ENCODE measurements at places on chromosomes 1 and 21.

DNA sequence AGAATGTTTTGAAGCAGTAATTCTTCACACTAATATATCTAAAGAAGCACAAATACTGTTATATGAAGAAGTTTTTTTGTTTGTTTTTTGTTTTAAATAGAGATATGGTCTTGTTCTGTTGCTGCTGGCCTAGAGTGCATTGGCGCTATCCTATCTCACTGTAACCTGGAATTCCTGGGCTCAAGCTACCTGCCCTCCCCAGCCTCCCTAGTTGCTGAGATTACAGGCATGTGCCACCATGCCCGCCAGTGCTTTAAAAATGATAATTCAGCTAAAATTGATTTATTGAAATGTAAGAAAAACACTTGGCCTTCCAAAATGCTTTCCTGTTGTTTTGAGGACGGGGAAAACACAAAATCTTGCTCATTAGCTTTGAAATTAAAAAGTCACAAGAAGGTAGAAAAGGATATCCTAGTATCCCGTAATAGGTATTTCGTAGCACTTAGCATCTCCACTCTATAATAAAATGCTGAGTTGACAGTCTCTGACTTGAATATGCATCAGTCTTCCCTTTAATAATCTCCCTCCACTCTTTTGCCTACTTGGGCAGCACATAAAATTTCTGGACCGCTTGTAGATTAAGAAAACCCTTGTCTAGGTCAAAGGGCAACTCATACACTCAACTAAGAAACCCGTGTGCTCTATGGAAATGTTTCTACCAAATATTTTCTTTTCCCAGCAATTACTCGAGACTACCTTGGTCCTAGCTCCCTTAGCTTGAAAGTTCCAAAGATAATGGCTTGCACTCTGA is 1.3 kb downstream of the SCYL3 start:
- DNase-seq = no peak

DNA sequence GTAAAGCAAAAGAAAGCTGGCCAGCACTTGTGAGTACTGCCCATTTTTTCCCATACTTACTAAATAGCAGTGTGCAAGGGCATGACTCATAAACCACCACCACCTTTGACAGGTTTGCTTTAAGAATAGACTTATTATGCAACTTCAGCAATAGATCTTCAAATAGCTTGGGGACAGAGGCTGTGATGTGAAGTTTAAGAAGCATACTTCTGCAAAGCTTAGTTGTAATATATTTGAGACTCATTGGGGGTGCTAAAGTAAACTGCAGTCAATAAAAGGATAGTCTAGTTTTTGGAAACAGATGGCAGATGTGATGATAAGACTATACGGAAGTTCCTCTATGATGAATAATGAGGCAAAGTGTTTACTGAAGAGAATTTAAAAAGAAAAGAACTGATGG is 210.0 kb downstream of the PLA2G4A start:
- DNase-seq = no peak

DNA sequence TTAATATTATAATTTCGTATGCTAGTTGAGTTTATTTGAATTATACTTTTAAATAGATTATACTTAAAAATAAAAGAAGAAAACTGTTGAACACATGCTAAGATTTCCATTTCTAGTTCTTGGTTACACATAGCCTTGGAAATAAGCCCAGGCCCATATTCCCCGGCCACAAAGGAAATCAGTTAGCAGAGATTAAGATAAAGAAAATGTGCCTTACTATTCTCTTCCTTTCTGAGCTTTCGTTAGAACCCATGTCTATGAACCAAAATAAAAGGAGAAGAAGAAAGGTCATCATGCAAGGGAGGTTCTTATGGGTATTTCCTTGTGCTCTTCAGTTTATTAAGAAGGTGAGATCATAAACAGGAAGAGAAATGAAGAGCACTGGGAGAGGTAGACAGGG is 32.3 kb upstream of the CRP start:
- DNase-seq = no peak

DNA sequence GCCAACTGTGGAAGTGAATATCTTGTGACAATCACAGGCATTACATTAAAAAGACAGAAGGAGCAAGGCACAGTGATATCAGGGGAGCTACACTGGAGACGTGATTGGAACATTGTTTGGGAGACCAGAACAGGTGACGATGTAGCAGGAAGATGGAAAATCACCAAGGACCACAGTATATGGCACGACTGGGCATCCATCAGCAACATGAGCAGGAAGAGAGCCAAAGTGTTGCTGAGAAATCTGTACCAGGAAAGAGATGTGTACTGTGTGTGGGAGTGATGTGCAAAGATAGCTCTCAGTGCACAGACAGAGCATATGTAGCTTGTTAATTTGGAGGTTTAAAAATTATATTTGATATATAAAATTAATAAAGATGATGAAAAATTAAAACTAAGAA is 790.6 kb upstream of the ADGRL2 start:
- no peak for DNase-seq

DNA sequence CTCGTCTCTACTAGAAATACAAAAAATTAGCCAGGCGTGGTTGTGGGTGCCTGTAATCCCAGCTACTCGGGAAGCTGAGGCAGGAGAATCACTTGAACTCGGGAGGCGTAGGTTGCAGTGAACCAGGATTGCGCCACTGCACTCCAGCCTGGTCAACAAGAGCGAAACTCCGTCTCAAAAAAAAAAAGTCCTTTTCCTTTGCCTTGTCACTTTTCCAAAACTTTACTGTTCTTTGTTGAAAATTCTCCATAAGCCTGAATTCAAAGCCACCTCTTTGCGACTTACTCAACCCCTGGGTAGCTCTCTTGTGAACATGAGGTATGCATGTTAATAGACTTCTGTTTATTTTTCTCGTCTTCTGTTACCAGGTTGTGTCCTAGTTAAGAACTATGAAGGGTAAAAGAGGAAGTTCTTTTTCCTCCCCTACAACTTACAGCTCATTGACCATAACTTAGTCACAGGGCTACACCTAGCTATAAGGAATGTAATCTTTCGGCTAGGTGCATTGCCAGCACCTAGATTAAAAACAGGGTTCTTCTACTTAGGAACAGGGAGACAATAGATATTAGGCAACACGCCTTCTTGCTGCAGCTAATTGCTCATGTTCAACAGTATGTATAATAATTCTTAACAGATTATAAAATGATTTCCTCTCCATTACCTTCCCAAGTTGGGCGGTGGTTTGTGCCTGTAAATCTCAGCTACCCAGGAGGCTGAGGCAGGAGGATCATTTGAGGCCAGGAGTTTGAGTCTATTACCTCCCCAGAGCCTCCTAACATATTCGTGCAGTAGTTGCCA is 40.9 kb downstream of the PTAFR start:
- DNase-seq = no peak

- no peak for DNase-seq
Measured at GRCh38 chr1:54490361-54491248, 57.4 kb upstream of the ACOT11 start.

DNA sequence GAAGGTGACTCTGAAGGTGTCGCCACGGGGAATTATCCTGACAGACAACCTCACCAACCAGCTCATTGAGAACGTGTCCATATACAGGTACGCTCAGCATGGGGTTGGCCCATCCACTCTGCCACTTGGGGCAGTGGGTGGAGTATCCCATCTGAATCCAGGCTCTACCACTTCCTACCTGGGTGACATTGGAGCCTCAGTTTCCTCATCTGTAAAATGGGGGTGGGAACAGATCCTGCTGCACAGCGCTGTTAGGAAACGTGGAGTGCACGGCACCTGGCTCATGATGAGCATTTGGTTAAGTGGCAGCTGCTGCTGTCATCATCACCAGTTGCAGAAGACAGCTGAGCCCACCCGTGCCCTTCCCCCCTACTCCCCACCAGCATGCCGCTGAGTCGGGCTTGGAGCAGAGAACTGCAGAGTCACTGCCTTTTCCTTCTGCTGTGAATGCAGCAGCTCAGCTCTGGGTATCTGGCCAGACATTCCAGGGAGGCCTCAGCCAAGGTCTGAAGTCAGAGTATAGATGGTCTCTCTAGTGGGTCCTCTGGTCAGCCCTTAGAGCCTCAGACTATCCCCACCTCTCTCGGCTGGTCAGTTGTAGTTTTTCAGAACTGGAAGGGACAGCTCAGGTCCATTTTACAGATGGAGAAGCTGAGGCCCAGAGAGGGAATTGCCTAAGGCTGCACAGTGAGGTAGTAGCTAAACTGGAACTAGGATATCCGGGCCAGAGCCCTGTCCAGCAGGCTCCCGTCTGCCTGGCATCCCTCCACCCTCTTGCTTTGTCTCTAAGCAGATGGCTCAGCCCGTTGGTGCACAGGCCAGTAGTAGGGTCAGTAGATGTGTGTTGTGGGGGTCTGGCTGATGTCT is 11.7 kb downstream of the LDLRAP1 start:
- DNase-seq = no peak

DNA sequence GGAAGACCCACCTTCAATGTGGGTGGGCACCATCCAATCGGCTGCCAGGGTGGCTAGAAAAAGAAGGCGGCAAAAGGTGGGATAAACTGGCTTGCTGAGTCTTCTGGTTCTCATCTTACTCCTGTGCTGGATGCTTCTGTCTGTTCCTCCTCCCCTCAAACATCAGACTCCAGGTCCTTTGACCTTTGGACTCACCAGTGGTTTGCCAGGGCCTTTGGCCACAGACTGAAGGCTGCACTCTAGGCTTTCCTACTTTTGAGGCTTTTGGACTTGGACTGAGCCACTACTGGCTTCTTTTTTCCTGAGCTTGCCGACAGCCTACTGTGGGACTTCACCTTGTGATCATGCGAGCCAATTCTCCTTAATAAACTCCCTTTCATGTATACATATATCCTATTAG is 55.9 kb downstream of the VCAM1 start:
- DNase-seq = no peak

DNA sequence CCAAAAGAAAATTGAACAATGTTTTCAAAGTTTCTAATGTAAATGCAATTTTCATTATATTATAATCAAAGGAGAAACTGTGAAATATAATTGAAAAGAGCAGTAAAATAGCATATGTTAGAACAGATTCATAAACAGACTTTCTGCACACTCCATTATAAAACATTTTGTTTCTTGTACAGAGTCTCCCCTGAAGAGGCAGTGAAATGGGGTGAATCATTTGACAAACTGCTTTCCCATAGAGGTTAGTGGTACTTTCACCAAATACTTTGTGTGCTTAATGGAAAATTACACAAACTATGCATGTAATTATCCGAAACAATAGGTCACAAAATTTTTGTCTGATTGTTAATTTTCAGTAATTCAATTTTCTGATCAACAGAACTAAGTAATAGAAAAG is 1.9 kb downstream of the RGS18 start:
- DNase-seq = no peak

DNA sequence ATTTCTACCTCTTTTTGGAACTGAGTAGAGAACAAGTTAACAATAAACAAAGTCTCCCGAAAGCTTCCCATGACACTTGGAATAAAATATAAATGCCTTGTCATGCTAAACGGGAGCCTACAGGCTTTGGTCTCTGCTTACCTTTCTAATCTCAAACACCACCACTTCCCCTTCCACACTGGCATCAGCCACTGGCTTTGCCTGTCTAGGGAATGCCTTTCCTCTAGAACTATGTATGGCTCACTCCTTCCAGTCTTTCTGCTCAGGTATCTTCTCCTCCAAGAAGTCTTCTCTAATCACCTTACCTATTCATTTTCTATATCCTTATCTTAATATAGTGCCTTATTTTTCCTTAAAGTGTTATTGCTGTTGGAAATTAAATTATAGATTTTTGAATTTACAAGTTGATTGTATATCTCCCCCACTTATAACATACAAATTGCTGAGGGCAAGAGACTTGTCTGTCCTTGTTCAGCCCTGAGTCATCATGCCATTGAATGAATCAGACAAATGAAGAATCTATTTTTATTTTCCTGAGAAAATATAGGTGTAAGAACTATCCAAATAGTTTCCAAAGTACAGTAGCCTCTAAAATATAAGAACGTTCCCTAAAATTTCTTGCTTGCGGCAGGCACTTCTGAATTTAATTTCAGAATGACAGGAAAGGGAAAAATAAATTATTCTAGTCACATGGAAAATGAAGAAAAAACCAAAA is 119.2 kb downstream of the TM2D1 start:
- DNase-seq = no peak

- DNase-seq = no peak
Measured at GRCh38 chr1:112925015-112925414, 31.0 kb downstream of the SLC16A1 start.

GRCh38 chr1:58755468-58755872 is 28.4 kb downstream of the JUN start:
- no peak for DNase-seq

DNA sequence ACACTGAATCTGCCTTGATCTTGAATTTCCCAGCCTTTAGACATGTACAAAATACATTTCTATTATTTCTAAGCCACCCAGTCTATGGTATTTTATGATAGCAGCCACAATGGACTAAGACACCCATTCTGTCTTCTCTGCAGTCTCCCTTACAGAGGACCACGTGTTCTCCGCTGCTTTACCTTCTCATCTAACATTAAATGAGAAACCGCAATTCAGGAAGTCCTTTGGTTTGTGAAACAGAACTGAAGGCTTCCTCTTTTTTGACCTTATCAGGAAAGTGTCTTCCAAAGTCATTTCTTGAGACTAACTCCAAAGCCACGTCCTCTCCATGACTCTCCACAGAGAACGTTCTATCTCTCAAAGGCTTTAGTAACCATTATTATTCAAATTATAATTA is 560.1 kb downstream of the OMA1 start:
- no peak for DNase-seq

GRCh38 chr1:155050560-155051341 is at the start of gene ADAM15:
Gene ADAM15, plus strand, starts transcription at chr1:155051316. Its CDS starts 71 bp downstream, at chr1:155051387.
- DNase-seq = no peak

DNA sequence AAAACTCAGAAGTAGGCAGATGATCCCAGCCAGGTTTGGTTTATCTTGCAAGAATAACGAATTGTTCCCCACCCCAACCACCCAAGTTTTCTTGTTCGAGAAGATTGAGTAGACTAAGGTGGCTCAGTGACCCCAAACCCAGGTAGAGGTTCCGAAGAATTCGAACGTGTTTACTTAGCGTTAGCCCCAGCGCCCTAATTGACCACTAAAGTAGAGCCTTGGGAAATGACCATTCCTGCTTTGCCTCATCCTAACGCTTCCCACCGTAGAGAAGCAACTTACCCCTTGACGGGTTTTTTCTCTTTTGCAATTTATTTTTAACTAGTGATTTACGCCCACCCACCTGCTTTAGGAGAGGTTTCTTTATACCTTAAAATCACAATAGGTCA is 870 bp downstream of the FBXO28 start:
- no peak for DNase-seq

GRCh38 chr1:48596046-48596445 is 124.0 kb upstream of the SPATA6 start:
- no peak for DNase-seq

DNA sequence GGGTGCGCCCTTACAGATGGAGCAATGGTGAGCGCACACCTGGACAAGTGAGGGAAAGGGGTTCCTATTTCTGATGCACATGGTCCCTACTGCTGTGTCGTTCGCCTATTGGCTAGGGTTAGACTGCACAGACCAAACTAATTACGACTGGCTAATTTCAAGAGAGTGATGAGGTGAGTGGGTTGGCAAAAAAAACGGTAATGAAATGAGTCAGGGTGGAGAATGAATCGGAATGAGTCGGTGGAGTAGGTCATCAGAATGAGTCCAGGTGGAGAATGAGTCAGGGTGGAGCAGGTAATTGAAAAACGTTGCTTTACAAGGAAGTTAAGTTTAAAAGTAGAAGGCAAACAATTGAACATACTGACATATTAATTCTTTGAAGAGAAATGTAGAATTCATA is 79.8 kb downstream of the WDR4 start:
- no peak for DNase-seq

GRCh38 chr1:11434926-11435325 is 44.0 kb upstream of the DISP3 start:
- DNase-seq = no peak

GRCh38 chr21:45421071-45421845 is 16.3 kb downstream of the COL18A1 start:
- peak; percentile 58 for DNase-seq

- no peak for DNase-seq
Measured at GRCh38 chr21:43854773-43855633, 10.0 kb upstream of the AGPAT3 start.

All from LNCaP clone FGC (cell line).